ENCODE measurements at places on chromosomes 6 and 20. TPM values are rescaled to one million over a fixed set of nuclear protein-coding genes. Genes with fewer than 3 reads are reported as not detected.
A peak's percentile ranks its signal among the peaks of the same experiment; 100 is the strongest.

- DNase-seq = peak; percentile 32
- peak overlapping the region; percentile 28 for H3K4me3 ChIP-seq
- H3K27ac ChIP-seq = no peak overlapping the region
- no peaks in the 10 kb centered on the region for H3K36me3 ChIP-seq
These were observed 27.1 kb downstream of the ULBP1 start for GRCh38 chr6:149990661-149991471.

DNA sequence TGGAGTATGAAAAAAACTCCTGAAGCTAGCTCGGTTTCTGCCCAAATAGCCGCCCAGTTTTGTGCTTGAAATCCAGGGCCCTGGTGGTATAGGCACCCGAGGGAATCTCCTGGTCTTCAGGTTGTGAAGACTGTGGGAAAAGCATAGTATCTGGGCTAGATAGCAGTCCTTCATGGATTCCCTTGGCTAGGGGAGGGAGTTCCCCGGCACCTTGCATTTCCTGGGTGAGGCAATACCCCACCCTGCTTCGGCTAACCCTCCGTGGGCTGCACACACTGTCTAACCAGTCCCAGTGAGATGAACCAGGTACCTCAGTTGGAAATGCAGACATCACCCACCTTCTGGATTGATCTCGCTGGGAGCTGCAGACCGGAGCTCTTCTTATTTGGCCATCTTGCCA, 184.5 kb upstream of the SLC35B3 start:
- no peaks in the 10 kb centered on the region for H3K4me1 ChIP-seq
- no peak overlapping the region for H3K27ac ChIP-seq
- H3K27me3 ChIP-seq = no peaks in the 10 kb centered on the region
- no peak for DNase-seq
- H3K4me3 ChIP-seq = no peak overlapping the region

GRCh38 chr6:15472621-15473020, 190.2 kb downstream of the DTNBP1 start:
- no peak overlapping the region for H3K4me3 ChIP-seq
- H3K27ac ChIP-seq = no peak overlapping the region
- H3K4me1 ChIP-seq = no peaks in the 10 kb centered on the region
- DNase-seq = no peak
- no peaks in the 10 kb centered on the region for H3K27me3 ChIP-seq
- H3K36me3 ChIP-seq = no peaks in the 10 kb centered on the region

- no peak overlapping the region for H3K4me3 ChIP-seq
- no peak overlapping the region for H3K27ac ChIP-seq
- peaks cover 21% of the 10 kb centered on the region for H3K4me1 ChIP-seq
- no peaks in the 10 kb centered on the region for H3K27me3 ChIP-seq
These were observed 66.1 kb upstream of the MLN start for GRCh38 chr6:33869826-33870423.

- no peak for DNase-seq
- H3K27me3 ChIP-seq = no peaks in the 10 kb centered on the region
- no peak overlapping the region for H3K27ac ChIP-seq
These were observed 3.8 kb downstream of the ELOVL5 start for GRCh38 chr6:53344969-53345368.

DNA sequence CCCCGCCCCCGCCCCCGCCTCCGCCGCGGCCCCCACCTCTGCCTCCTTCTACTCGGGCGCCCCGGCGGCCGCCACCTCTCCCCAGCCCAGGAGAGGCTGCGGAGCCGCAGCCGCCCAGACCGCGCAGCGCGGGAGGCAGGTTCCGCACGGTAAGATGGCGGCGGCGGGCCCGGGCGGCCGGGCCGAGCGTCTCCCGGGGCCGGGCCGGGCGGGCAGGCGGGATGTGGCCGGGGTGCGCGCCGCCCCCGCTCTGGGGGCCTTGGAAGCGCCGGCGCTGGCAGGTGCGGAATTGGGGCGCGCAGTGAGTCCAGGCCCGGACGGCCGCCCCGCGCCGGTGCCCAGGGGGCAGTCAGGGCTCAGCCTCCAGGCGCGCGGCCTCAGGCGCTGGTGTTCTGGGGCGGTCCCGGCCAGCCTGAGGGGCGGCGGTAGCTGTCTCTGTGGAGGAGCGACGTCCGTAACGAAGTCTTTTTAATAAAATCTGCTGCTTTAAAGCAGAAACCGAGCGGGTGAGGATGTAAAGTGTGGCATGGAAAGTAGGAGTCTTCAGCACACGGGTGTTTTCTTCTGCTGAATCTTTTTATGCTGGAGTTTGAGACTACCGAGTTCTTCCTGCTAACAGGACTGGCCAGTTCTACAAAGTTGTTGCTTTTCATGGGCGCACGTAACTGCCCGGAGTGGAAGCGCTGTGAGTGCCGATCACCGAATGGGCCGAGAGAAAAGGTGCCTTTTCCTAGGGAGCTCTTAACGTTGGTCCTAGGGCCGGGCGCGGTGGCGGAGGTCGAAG, at the start of gene GID8:
Gene GID8 (plus strand): TSS at position 43 of the 784 bp plus-strand sequence. CDS start 3,356 bp downstream, outside the sequence.
- H3K27ac ChIP-seq = peak within 1 kb of the TSS; percentile 95
- H3K36me3 ChIP-seq = peaks cover 18% of the 10 kb centered on the region
- no peaks in the 10 kb centered on the region for H3K27me3 ChIP-seq
- peak within 1 kb of the TSS; percentile 81 for H3K4me3 ChIP-seq
- DNase-seq = peak; percentile 83
- peaks cover 26% of the 10 kb centered on the region for H3K4me1 ChIP-seq

DNA sequence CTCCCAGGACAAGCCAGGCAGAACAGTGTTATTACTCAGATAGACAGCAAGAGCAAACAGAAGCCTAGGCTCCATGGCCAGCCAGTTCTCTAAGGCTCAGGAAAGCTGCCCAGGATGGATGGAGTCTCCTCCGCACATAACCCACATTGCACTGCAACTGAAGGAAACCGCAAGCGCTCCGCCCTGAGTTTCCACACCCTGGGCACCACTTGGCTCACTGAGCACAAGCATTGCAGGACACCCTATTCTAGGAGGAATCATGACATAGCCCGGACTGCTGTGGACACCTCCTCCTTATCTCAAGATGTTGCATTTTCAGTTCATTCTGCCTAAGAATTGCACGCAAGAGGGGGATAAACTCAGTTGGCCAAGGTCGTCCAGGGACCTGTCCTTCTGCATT, 42.9 kb downstream of the LINC00237 start:
- H3K27ac ChIP-seq = no peak overlapping the region
- no peak overlapping the region for H3K4me3 ChIP-seq
- no peaks in the 10 kb centered on the region for H3K4me1 ChIP-seq
- H3K27me3 ChIP-seq = no peaks in the 10 kb centered on the region

- H3K36me3 ChIP-seq = no peaks in the 10 kb centered on the region
- no peak for DNase-seq
- no peak overlapping the region for H3K27ac ChIP-seq
- no peak overlapping the region for H3K4me3 ChIP-seq
- H3K27me3 ChIP-seq = no peaks in the 10 kb centered on the region
- no peaks in the 10 kb centered on the region for H3K4me1 ChIP-seq
These were observed 4.5 kb upstream of the TREM2 start for GRCh38 chr6:41167173-41167963.

DNA sequence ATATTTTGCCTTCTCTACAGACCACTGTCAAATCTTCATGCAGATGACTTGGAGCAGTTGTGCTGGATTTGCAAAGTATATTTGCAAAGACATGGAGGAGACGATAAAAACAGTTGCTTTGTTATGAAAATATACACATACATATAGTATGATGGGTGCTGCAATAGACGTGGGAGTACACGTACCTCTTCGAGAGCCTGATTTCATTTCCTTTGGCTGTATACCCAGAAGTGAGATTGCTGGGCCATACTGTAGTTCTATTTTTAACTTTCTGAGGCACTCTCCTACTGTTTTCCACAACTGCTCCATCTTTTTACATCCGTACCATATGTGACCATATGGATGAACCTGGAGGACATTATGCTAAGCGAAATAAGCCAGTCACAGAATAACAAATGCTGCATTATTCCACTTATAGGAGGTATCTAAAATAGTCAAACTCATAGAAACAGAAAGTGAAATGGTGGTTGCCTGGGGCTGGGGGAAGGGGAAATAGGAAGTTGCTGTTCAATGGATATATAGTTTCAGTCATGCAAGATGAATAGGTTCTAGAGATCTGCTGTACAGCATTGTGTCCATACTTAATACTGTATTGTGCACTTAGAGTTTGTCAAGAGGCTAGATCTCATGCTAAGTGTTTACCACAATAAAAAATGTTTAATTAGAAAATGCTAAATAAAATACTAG, 223.8 kb downstream of the HAO1 start:
- peaks cover 10% of the 10 kb centered on the region for H3K4me1 ChIP-seq
- no peaks in the 10 kb centered on the region for H3K27me3 ChIP-seq
- H3K36me3 ChIP-seq = no peaks in the 10 kb centered on the region

Gene PSORS1C1
- total RNA-seq = 0.75 TPM
